Left kidney (tissue), 8 donors: ENCODE measurements at places on chromosomes 13 and 19. TPM values are rescaled to one million over a fixed set of nuclear protein-coding genes. Genes with fewer than 3 reads are reported as not detected.

Gene TTC9B
- polyA plus RNA-seq = 0.25 TPM

Gene TUBB4A
- 27.6 TPM for polyA plus RNA-seq

Gene SHANK1
- polyA plus RNA-seq = 4.8 TPM

Gene GRIN3B
- polyA plus RNA-seq = 0.71 TPM

Gene ARHGAP33
- polyA plus RNA-seq = 27.3 TPM

Gene KLHL1
- 0.55 TPM for polyA plus RNA-seq

Gene PEX11G
- polyA plus RNA-seq = 4.3 TPM

Gene ERICH6B
- polyA plus RNA-seq = 4.0 TPM

Gene CCDC8
- polyA plus RNA-seq = 45.2 TPM

Gene LCP1
- 9.2 TPM for polyA plus RNA-seq

Gene S1PR2
- 11.9 TPM for polyA plus RNA-seq

Gene ZNF491
- polyA plus RNA-seq = 7.4 TPM

Gene FFAR2
- polyA plus RNA-seq = 0.78 TPM

Gene ZNF317
- 41.9 TPM for polyA plus RNA-seq

Gene LRRC4B
- 14.2 TPM for polyA plus RNA-seq

Gene SLC25A41
- polyA plus RNA-seq = 1.0 TPM

Gene WASF3
- polyA plus RNA-seq = 62.9 TPM

Gene NEK5
- polyA plus RNA-seq = 7.1 TPM

Gene C19orf53
- 101 TPM for polyA plus RNA-seq

Gene KLK2
- 0.27 TPM for polyA plus RNA-seq

Gene TPRX2
- polyA plus RNA-seq = not detected

Gene NTF4
- 3.1 TPM for polyA plus RNA-seq

Gene PALM
- polyA plus RNA-seq = 73.4 TPM

Gene FPR1
- 0.58 TPM for polyA plus RNA-seq

Gene SCGB2B2
- 1.1 TPM for polyA plus RNA-seq

Gene ODAD3
- 1.4 TPM for polyA plus RNA-seq

Gene COX7A1
- 25.6 TPM for polyA plus RNA-seq

Gene MIER2
- 22.7 TPM for polyA plus RNA-seq

Gene VSTM1
- not detected for polyA plus RNA-seq

Gene TEX29
- polyA plus RNA-seq = 0.35 TPM

Gene ZNF442
- polyA plus RNA-seq = 6.9 TPM

Gene PCDH8
- not detected for polyA plus RNA-seq

Gene FPR2
- 0.15 TPM for polyA plus RNA-seq

Gene SYT3
- polyA plus RNA-seq = 1.2 TPM

Gene PSG1
- polyA plus RNA-seq = not detected

Gene SIGLECL1
- polyA plus RNA-seq = not detected

Gene NDUFA3
- 105 TPM for polyA plus RNA-seq

Gene MAP2K7
- 26.9 TPM for polyA plus RNA-seq
